ENCODE measurements at places on chromosomes 4 and X. TPM values are rescaled to one million over a fixed set of nuclear protein-coding genes. Genes with fewer than 3 reads are reported as not detected.
A peak's percentile ranks its signal among the peaks of the same experiment; 100 is the strongest.

NPY1R gene
- 6.8 TPM for total RNA-seq

MAGEA9 gene
- not detected for total RNA-seq

PDE6B gene
- 12.0 TPM for total RNA-seq

ASB9 gene
- 3.6 TPM for total RNA-seq

TMEM156 gene
- 0.35 TPM for total RNA-seq

GRCh38 chrX:112380541-112381278, 298.1 kb upstream of the TRPC5 start:
- H3K27me3 ChIP-seq = no peaks in the 10 kb centered on the region
- H3K36me3 ChIP-seq = no peaks in the 10 kb centered on the region
- no peak overlapping the region for H3K27ac ChIP-seq
- DNase-seq = no peak
- H3K4me1 ChIP-seq = no peaks in the 10 kb centered on the region
- H3K4me3 ChIP-seq = no peak overlapping the region

DNA sequence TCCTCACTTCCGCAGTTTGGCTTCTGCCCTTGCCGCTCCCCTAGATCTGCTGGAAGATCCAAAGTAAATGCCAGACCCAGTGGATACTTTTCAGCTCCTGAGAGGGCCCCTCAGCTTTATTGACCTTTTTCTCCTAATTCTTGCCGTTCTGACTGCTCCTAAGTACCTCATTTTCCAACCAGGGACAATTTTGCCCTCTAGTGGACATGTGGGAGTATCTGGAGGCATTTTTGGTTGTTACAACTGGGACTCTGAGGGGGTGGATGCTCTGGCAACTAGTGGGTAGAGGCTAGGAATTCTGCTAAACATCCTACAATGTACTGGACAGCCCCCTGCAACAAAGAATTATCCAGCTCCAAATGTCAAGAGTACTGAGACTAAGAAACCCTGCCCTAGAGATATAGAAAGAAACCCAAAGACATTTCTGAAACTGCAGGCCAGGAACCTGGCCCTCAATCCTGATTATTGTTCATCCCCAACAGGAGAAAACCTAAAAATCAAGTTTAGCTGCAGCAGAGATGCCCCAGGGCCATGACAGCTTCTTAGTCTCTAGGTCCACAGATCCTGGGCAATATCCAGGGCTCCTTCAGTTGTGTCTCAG, 3.4 kb downstream of the TEX13B start:
- H3K27ac ChIP-seq = no peak overlapping the region
- no peaks in the 10 kb centered on the region for H3K36me3 ChIP-seq
- DNase-seq = peak; percentile 14

DNA sequence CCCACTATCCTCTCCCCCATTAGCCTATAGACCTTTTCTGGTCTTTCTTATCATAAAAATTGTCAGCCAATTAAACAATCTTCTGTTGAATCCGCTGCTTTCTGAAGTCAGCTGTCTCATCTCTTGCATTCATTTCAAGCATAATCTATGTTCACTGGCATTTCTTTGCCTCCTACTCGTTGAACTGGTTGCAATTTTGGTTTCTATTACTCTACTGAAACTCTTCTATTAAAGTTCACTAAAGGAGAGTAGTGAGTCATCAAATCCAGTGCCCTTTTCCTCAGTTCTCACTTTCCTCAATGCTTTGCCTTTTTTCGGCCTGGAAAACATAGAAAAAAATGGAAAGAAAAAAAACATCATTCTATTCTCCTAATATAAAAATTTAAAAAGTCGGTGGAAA, 23.9 kb upstream of the CXCL13 start:
- no peaks in the 10 kb centered on the region for H3K36me3 ChIP-seq
- no peaks in the 10 kb centered on the region for H3K4me1 ChIP-seq

DNA sequence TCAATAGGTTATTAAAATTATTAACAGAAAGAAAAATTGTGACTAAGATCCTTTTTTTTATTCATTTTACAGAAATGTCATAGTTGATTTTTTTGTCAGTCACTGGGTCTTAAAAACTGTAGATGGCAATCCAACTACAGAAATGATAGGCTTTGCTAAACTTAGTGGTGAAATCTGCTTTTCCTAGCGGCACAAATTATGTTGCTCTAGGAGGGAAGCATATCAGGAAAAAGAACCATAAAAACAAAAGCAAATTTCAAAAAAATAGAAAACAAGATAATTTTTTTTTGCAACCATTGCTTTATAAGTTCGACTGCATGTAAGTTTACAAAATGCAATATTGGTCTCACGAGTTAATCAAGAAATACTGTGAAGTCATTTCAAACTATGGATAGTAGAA, 443.5 kb upstream of the IGFBP7 start:
- H3K27ac ChIP-seq = no peak overlapping the region
- no peak overlapping the region for H3K4me3 ChIP-seq
- no peaks in the 10 kb centered on the region for H3K27me3 ChIP-seq
- DNase-seq = peak; percentile 75

GRCh38 chrX:10555846-10556245, 64.5 kb downstream of the MID1 start:
- H3K36me3 ChIP-seq = no peaks in the 10 kb centered on the region
- H3K4me3 ChIP-seq = no peak overlapping the region
- no peaks in the 10 kb centered on the region for H3K4me1 ChIP-seq
- no peak overlapping the region for H3K27ac ChIP-seq
- H3K27me3 ChIP-seq = peaks cover 4% of the 10 kb centered on the region

DNA sequence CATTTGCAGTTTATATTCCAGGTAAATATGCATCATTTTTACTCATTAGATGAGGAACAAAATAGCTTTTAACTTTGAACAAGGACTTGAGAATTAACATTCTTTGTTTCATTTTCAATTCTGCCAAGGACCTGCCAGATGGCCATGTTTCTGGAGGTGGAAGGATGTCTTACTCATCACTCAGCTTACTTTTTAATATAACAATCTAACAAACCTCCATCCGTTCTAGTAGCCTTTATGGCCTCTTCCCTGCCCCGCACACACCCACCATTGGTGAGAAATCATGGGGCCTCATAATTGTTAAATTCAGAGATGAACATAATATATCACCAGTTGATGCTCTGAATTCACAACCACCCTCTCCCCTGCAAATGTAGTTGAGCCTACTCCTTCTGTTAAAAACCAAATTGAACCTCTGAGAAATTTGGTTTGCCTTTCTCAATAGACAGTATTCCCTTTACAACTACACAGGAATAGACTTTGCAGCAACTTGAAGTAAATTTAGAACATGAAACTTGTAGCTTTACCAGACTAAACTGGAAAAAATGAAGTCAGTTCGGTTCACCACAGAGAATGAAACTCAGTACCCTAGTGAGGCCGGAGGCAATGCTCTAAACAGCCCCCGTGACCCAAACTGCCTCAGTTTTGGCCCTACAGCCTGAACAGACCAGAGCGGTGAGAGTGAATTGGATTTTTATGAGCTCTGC, 50.1 kb upstream of the ACSL4 start:
- no peaks in the 10 kb centered on the region for H3K4me1 ChIP-seq
- no peaks in the 10 kb centered on the region for H3K36me3 ChIP-seq
- H3K4me3 ChIP-seq = no peak overlapping the region
- no peak for DNase-seq
- peaks cover 7% of the 10 kb centered on the region for H3K27me3 ChIP-seq

DNA sequence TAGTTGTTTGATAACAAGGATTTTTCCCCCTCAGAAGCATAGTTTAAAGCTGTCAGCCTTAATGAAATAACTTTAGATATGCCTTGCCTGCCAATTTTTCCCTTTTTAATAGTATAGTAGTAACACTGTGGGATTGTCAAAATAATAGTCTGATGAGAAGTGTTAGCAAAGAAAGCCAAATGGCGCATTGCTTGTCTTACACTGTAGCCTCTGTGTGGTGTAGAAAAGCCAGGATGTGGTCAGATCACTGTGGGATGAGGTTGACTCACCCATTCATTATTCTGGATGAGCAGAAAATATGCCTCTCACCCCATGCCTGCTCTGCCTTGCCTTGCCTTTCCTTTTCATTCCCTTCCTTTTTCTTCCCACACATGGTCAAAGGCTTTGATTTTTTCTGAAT, 257.8 kb upstream of the NRK start:
- H3K4me3 ChIP-seq = no peak overlapping the region
- H3K27ac ChIP-seq = no peak overlapping the region
- no peaks in the 10 kb centered on the region for H3K36me3 ChIP-seq
- peaks cover 7% of the 10 kb centered on the region for H3K27me3 ChIP-seq

Data from muscle of leg (tissue), 16 donors.